ENCODE measurements at places on chromosomes 3 and 15.
A peak's percentile ranks its signal among the peaks of the same experiment; 100 is the strongest.

GRCh38 chr3:62210011-62210410 is 163.3 kb downstream of the FEZF2 start:
- no peak for DNase-seq

DNA sequence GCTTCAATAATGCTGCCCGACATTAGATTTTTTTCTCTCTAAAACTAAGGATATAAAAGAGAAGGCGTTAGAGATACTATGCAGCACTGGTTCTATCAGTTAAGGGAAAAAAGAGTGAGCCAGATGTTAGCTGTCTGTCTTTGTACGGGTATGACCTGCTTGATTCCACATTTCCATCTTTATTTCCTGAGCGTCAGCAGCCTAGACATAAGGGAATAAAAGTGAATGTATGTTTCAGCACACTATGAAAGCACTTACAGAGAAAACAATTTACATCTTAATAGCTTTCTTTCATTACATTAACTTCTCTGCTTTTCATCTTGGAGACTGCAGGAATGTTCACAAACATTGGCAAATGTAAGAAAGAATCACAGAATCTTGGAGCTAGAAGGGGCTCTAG is 319.3 kb downstream of the CTNNB1 start:
- no peak for DNase-seq

GRCh38 chr15:69468241-69469121 is 15.9 kb downstream of the RPLP1 start:
- DNase-seq: peak; percentile 49

DNA sequence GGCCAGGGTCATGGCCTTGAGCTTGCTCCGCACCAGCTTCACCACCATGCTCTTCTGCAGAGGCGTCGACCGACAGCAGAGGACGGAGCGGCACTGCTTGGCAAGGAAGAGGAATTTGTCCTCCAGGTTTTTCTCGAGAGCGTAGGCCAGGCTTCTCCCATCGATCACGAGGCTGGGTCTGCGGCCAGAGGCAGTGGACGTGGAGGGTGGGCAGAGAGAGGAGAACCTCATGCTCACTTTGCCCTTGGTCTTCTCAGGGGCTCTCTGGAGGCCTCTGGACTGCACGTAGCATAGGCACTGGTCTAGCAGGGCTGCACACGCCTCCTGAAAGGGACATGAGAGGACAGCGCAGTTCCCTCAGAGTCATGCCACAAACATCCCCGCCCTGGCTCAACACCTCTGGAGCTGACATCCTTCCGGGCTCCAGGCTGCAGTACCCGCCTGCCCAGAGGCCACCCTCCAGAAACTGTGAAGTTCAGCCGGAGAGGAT is 168.3 kb downstream of the ATP10A start:
- DNase-seq: no peak

DNA sequence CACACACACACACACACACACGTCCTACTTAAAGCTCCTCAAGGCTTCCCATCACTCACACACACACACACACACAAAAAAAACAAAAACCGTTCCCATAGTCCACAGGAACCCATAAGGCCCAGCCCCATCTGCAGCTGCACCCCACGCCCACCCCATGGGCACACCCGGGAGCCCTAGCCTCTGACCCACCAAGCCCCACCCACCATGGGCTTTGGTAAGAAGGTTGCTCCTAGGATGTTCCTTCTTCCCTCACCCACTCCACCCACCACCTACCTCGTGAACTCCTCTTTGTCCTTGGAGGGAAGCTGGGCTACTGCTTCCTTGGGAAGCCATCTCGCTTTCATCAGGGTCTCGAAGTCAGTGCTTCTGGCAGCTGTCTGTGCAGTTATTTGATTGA is 115.1 kb downstream of the TPRA1 start:
- DNase-seq: no peak

DNA sequence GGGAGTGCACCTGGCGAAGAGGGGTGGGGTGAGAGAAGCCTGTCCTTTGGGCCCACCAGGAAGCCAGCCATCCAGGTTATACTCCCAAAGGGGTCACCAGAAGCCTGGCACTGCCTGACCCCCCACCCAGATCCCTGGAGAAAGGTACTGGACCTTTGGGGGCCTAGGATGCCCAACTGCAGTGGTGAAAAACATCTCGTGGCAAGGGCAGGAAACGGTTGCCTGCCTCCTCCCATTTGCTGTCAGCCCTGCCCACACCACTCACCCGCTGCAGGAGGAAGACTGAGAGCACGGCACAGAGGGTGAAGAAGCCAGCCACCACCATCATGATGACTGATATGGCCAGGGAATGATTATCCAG is 2.2 kb upstream of the ULK3 start:
- no peak for DNase-seq

DNA sequence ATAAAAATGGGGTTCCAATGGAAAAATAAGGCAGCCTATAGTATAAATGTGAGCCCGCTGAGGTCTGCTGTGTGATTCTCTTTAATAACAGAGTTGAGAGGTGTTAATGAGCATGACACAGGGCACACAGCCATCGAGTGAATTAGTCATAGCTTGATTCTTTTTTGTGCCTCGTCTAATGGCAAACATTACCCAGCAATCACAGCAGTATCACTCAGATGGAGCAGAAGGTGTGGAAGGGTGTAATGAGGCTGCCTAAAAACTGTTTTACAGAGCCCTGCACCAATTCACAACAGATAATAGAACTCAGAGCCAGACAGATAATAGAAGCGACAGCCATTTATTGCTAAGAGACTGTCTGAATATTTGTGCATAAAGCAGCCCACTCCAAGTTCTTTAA is 178.6 kb upstream of the TPRG1 start:
- no peak for DNase-seq

GRCh38 chr3:187889106-187889505 is 143.8 kb upstream of the BCL6 start:
- DNase-seq: no peak

DNA sequence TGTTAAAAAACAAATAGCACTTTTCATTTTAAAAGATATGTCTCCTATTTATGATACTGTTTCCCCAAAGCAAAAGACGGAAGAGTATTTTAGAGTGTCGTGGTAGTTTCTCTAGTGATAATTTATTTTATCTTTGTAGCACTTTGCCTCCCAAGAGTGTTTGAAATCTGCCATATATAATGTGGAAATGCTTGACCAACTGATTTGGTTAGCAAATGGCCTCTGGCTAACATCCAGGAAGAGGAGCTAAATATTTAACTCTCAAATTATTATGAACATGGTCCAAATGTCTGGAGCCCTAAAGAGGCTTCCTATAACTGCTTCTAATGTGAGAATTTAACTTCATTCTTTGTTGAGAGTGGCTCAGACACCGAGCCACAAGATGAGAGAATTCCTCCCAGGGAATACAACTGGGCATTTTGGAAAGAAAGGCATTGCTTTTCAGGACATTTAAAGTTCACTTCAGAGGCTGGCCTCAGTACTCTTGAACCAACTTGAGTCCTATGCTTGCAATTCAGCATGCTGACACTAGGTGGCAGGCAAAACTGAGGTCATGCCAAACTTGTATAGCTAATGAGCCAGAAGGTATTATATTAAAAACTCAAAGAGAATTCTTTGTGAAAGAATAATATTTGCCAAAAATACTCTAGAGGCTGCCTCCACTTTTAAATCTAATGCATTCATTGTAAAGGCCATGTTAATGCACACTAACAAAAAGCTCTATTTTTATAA is 104.5 kb downstream of the RARB start:
- DNase-seq: no peak

DNA sequence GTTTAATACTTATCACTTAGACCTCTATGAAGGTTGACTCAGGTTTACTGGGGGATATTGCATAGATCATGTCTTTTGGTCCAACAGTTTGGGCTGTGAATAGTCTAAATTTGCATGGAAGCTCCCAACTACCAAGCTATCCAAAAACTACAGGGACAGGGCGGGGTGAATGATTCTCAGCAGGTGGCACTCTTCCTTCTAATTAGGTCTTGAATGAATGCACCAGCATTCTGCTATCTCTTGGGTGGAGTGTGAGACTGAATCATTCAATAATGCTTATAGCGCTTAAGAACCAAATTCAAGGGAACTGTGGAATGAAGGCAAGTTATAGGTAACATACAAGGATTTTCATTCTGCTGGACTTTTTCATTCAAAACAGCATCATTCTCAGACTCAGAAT is 346.3 kb downstream of the TIGIT start:
- DNase-seq: no peak

DNA sequence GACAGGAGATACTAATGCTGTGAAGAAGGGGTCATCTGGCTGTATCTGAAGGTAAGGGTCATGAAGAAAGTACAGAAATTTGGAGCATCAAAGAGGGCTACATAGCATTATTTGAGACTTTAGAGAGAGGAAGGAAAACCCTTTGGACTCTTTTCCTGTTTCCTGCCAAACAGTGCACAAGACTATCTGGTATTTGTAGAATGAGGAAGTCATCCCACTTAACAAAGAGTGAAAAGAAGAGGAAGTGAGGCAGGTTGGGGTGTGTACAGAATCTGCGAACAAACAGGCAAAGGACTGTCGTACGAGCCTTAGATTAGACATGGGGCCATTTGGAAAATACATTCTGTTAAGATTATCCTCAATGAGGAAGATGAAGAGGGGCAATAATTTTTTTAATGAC is 546.8 kb upstream of the EPHA6 start:
- no peak for DNase-seq

DNA sequence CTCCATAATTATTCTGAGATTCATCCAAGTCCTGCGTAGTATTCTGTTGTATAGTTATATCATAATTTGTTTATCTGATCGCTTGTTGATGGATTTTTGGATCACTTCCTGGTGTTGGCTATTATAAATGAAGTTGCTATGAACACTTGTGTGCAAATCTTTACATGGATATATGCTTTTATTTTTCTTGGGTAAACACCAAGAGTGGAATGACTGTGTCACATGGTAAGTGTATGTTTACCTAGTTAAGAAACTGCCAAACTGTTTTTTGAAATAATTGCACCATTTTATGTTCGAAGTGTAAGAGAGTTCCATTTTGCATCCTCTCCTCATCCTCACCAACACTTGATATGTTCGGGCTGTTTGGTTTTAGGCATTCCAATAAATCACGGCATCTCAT is 360.4 kb upstream of the FRG2C start:
- no peak for DNase-seq

GRCh38 chr3:190968616-190969015 is 106.1 kb upstream of the GMNC start:
- no peak for DNase-seq

DNA sequence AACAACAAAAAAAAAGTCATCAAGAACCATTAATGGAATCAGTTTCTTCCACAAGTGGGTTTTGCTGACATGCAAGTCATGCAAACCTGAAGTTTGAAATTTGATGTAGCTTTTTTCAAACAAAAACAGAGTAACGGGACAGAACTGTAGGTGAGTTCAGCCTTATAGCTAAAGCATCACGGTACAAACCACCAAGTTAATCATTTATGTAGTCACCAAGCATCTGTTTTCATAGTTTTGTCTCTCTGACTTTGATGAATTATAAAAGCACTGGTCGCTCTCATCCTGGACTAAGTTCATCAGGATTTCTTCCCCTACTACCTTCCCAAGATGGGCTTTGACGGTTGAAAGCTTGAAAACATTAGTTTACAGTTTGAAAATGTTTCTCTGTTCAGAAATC is 117.0 kb upstream of the SAMMSON start:
- no peak for DNase-seq

- DNase-seq: no peak
Observed at GRCh38 chr15:80459380-80459779, 55.2 kb downstream of the ARNT2 start.

DNA sequence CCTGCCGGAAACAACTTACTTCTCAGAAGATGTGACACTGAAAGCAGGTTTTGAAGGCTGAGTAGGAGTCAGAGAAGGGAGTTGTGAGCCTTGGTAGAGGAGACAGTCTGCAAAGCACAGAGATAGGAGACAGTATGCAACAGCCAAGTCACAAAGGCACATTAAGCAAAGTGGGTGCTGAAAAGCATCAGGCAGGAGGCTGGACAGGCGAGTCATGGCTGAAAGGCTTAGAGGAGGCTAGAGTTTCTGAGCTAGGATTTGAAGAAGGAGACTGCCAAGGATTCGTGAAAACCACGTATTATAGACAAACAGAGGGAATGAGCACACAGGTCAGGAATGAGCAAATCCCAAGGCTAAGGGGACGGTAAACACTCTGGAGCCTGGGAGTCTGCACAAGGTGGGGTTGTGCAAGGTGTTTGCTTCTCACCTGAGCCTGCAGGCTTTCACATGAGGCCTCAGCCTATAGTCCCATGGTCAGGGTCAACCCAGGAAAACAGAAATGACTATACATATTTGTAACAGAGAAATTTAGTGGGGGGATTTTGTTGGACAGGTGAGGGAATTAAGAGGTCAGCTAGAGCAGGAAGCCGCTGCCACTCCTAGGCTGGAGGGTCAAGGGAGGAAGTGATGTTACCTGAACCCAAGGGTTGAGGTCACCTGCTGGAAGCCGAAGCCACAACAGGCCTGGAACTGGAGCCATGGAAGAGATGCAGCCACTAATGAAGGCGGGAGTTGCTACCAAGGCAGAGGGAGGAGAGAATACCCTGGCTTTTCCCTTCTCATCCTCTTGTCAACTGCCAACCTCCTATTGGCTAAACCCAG is 23.1 kb upstream of the TRIM71 start:
- DNase-seq: no peak

DNA sequence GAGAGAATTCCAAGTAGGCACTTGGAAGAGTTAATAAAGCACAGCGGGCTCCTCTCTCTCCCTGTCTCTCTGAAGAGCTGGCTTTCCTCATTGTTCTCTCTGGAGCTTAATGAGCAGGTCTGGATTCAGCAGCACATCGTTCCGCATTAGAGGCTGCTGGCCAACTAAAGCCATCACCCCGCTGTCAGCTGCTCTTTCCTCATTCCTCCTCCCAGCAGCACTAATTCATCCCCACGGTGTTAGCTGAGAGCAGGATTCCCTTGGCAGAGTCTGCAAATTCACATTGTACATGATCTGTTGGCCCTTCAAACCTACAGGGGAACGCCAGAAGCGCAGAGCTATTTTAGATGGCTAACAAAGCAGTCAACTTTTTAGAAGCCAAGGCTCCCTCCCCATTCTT is 44.2 kb downstream of the SGO1 start:
- DNase-seq: no peak

GRCh38 chr15:63402498-63403253 is 21.0 kb upstream of the CA12 start:
- DNase-seq: no peak

All from right atrium auricular region (tissue), 2 donors.